ENCODE measurements at places on chromosomes 6 and 20. TPM values are rescaled to one million over a fixed set of nuclear protein-coding genes. Genes with fewer than 3 reads are reported as not detected.

Gene SAPCD1
- total RNA-seq = 2.3 TPM

Gene TNF
- not detected for total RNA-seq

Gene KCNB1
- 11.3 TPM for total RNA-seq

Gene ILRUN
- total RNA-seq = 39.0 TPM

Gene CST5
- total RNA-seq = not detected

Gene CSNK2A1
- 156 TPM for total RNA-seq

Gene SRMS
- 0.11 TPM for total RNA-seq

Gene KCNG1
- 0.70 TPM for total RNA-seq

Gene ZSCAN23
- total RNA-seq = 5.3 TPM

Gene SYCP2
- total RNA-seq = 3.1 TPM

Gene NEURL2
- 3.3 TPM for total RNA-seq

Gene HLA-F
- 141 TPM for total RNA-seq

Gene UCKL1
- total RNA-seq = 22.3 TPM

Gene TFAP2C
- total RNA-seq = 0.63 TPM

Gene C20orf144
- 0.96 TPM for total RNA-seq

Gene PI3
- total RNA-seq = 2.0 TPM

Gene NKAIN2
- total RNA-seq = 10.3 TPM

Gene MCCD1
- total RNA-seq = 0.69 TPM

Gene CRISP3
- not detected for total RNA-seq

Gene NRSN1
- 5.2 TPM for total RNA-seq

Gene RAET1E
- total RNA-seq = 3.4 TPM
